ENCODE measurements at places on chromosomes 4 and X.
A peak's percentile ranks its signal among the peaks of the same experiment; 100 is the strongest.

DNA sequence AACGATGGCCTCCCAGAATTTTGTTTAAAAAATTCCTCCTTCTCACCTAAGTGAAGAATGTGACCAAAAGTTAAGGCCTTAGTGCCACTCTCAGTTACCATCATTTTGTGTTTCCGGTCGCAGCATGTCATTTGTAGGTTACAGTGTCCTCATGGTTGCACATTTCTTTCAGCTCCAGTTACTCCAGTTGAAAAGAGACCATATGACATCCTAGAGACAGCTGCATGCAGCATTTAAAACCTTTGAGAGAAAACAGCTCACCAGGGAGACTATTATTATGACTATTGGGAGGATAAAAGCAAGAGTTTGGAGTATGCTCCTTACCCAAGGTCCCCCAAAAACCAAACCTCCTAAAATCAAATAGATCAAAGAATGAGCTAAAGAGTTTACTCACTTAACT is 45.8 kb downstream of the MGARP start:
- no peaks in the 10 kb centered on the region for H3K27me3 ChIP-seq
- H3K36me3 ChIP-seq: no peaks in the 10 kb centered on the region
- no peaks in the 10 kb centered on the region for H3K4me1 ChIP-seq
- no peak for DNase-seq
- H3K4me3 ChIP-seq: no peak overlapping the region

GRCh38 chrX:53239474-53239873 is 14.5 kb upstream of the KDM5C start:
- H3K4me1 ChIP-seq: no peaks in the 10 kb centered on the region
- no peaks in the 10 kb centered on the region for H3K27me3 ChIP-seq
- H3K36me3 ChIP-seq: peaks cover 8% of the 10 kb centered on the region
- H3K27ac ChIP-seq: no peak overlapping the region

GRCh38 chr4:140252141-140252741 is 98.3 kb upstream of the MAML3 start:
- H3K36me3 ChIP-seq: no peaks in the 10 kb centered on the region
- H3K4me1 ChIP-seq: peaks cover 22% of the 10 kb centered on the region
- no peak overlapping the region for H3K27ac ChIP-seq

DNA sequence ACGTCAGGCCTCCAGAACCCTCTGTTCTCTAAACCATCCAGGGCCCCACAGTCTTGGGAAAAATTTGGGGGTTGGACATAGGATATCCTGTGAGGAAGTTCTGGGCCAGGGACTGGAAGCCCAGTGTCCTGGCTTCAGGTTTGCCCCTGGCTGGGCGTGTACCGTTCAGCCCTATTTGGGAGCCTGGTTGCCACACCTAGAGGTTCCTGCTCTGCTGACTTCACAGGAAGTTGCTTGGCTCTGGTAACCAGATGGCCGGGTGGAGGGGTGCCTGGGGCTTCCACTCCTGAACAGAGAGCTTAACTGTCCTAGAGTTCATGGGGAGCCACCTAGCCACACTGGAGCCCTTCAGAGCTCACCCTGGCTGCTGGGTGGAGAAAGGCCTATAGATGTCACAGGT is 1.1 kb downstream of the TAFAZZIN start:
- no peak overlapping the region for H3K27ac ChIP-seq
- peaks cover 19% of the 10 kb centered on the region for H3K4me1 ChIP-seq
- H3K27me3 ChIP-seq: no peaks in the 10 kb centered on the region
- DNase-seq: no peak

GRCh38 chrX:152904151-152905080 is 6.5 kb downstream of the ZNF185 start:
- peaks cover 5% of the 10 kb centered on the region for H3K4me1 ChIP-seq
- no peaks in the 10 kb centered on the region for H3K27me3 ChIP-seq
- H3K4me3 ChIP-seq: no peak overlapping the region
- H3K36me3 ChIP-seq: no peaks in the 10 kb centered on the region

GRCh38 chr4:55758570-55758969 is 61.0 kb upstream of the EXOC1L start:
- H3K4me1 ChIP-seq: peaks cover 14% of the 10 kb centered on the region
- DNase-seq: no peak
- no peaks in the 10 kb centered on the region for H3K27me3 ChIP-seq
- no peaks in the 10 kb centered on the region for H3K36me3 ChIP-seq
- no peak overlapping the region for H3K27ac ChIP-seq
- H3K4me3 ChIP-seq: no peak overlapping the region

DNA sequence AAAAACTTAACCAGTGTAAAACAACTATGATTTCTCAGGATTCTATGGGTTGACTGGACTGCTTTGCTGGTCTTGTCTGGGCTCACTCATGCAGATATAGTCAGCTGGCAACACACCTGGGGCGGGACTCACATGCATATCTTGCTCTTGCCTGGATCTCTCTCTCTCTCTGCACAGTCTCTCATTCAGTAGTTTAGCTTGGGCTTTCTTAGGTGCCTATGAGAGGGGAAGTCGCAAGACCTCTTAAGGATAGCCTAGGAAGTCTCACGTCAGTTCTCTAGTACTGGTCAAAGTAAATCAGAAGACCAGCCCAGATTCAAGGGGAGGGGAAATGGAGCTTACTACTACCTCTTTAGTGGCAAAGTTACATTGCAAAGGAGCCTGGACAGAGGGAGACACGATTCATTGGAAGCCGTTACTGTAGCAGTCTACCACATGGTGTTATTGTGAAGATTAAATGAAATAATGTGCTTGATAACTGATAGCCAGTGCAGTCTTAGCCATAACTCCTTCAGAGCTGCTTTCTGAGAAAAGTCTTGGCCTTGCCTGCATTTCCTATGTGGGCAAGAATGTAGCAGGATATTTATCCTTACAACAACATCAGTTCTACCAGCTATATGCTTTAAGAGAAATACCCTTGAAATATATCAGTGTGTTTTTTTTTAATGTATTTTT is 2.1 kb downstream of the COPS4 start:
- H3K36me3 ChIP-seq: peaks cover 28% of the 10 kb centered on the region
- DNase-seq: no peak
- H3K4me3 ChIP-seq: no peak overlapping the region
- H3K4me1 ChIP-seq: no peaks in the 10 kb centered on the region

DNA sequence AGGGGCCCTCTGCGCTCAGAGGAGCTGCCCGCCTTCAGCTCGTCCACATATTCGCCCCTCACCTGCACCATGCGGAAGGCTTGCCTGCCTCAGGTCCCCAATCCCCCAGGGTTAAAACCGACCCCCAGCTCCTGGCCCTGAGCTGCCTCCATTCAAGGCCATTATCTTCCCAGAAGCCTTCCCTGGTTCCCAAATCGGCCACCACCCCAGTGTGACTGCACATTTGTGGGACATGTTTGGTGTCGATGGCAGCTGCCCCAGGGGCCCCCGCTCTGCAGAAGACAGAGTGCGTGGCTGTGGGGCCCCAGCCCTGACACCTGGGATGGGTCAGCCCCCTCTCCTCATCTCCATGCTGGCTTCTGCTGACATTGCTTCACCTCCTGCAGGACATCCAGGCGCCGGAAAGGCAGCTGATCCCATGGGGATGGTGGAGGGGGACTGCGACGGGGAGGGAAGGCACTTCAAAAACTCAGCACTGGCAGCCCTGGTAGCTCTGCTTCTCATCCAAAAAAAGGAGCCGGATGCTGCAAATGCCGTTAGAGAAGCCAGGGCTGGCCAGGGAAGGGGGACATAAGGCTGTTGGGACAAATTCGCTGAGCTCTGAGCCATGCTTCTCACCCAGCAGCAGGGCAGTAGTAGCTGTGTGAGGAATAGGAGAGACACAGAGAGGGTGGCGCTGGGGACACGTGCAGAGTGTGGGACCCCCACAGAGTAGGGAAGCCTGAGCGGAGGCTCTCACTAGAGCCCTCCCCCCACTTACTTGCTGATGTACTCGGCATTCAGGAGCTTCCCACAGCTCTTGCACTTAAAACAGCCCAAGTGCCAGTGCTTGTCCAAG is 78.5 kb downstream of the ABLIM2 start:
- H3K36me3 ChIP-seq: no peaks in the 10 kb centered on the region
- H3K4me3 ChIP-seq: no peak overlapping the region
- DNase-seq: no peak
- H3K27me3 ChIP-seq: peaks cover 39% of the 10 kb centered on the region
- H3K4me1 ChIP-seq: no peaks in the 10 kb centered on the region
- no peak overlapping the region for H3K27ac ChIP-seq

- H3K27me3 ChIP-seq: no peaks in the 10 kb centered on the region
- DNase-seq: no peak
- no peak overlapping the region for H3K4me3 ChIP-seq
- no peaks in the 10 kb centered on the region for H3K36me3 ChIP-seq
Measured at GRCh38 chr4:79875344-79875899, 197.6 kb downstream of the ANTXR2 start.

DNA sequence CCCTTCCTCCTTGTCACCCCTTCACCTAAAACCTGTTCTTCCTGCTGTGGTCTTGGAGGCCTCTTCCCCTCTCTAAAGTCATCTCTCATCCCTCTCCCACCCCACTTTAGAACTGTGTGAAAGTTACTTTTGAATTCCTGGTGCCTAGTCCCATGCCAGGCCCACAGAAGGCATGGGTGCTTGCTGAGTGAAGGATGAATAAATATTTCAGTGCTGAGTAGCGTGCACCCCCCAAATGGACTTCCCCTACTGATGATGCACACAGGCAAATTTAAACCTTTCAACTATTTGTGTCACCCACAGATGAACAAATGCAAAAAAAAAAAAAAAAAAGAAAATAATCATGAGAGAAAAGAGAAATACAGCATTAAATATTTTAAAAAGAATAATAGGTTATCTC is 19.8 kb downstream of the PSMD10 start:
- no peak overlapping the region for H3K4me3 ChIP-seq
- H3K36me3 ChIP-seq: no peaks in the 10 kb centered on the region
- H3K27me3 ChIP-seq: no peaks in the 10 kb centered on the region
- DNase-seq: no peak

- peak overlapping the region; percentile 96 for H3K27ac ChIP-seq
- H3K4me1 ChIP-seq: peaks cover 19% of the 10 kb centered on the region
- H3K4me3 ChIP-seq: peak overlapping the region; percentile 97
- DNase-seq: no peak
- no peaks in the 10 kb centered on the region for H3K27me3 ChIP-seq
Measured at GRCh38 chrX:110316351-110317060, 1.4 kb downstream of the AMMECR1 start.

- H3K27ac ChIP-seq: no peak overlapping the region
- H3K27me3 ChIP-seq: peaks cover 100% of the 10 kb centered on the region
- no peaks in the 10 kb centered on the region for H3K36me3 ChIP-seq
- H3K4me1 ChIP-seq: no peaks in the 10 kb centered on the region
- DNase-seq: no peak
Measured at GRCh38 chr4:3681191-3681590, 85.0 kb upstream of the ADRA2C start.

- no peak overlapping the region for H3K4me3 ChIP-seq
- H3K27me3 ChIP-seq: no peaks in the 10 kb centered on the region
Measured at GRCh38 chr4:90290345-90290744, 163.2 kb downstream of the CCSER1 start.

DNA sequence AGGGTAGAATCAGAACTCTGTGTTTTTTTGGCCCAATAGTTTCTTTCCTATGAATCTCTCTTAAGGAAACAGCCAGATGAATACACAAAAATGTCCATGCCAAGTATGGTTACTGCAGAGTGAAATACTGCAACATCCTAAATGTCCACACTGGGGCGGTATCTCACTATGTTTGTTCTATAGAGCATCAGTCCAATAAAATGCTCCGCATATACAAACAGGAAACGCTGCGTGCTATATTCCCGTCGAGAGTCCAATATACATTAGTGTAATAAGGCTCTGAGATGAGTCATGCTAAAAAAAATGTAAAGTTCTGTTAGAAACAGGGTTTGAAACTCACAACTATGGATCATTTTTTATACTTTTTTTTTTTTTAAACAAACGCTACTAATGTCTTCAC is 72.9 kb upstream of the ENOX2 start:
- no peaks in the 10 kb centered on the region for H3K4me1 ChIP-seq
- no peak overlapping the region for H3K27ac ChIP-seq
- H3K36me3 ChIP-seq: no peaks in the 10 kb centered on the region
- peak; percentile 35 for DNase-seq

DNA sequence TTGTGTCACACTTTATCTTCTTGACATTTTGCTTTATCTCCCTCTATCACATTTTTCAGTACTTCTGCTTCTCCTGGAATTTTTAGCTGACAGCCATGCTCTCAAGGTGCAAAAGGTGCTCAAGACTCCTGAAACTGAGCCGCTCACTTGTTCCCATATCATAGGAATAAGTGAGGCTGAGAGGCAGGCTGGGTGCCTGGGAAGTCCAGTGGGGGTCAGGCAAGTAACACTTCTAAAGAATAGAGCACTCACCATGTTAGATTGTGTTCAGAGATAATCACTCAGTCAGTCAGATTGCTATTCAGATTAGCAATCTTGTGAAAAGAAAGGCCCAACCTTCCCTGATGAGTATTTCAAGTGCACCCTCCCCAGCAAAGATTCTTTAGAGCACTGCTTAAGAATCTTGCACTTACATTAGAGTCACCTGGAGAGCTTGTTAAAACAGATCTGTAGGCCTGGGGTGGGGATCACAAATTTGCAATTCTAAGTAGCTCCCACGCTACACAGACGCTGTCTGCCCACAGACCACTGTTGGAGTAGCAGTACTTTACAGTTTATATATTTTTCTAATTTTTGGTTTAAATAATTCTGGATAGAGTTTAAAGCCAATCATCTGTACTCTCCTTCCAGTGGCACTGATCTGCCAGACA is 23.1 kb upstream of the LRAT start:
- no peaks in the 10 kb centered on the region for H3K27me3 ChIP-seq
- peak overlapping the region; percentile 82 for H3K27ac ChIP-seq
- peaks cover 20% of the 10 kb centered on the region for H3K4me1 ChIP-seq
- no peaks in the 10 kb centered on the region for H3K36me3 ChIP-seq
- no peak for DNase-seq

- no peaks in the 10 kb centered on the region for H3K4me1 ChIP-seq
- no peaks in the 10 kb centered on the region for H3K36me3 ChIP-seq
- H3K4me3 ChIP-seq: no peak overlapping the region
- H3K27ac ChIP-seq: no peak overlapping the region
- no peaks in the 10 kb centered on the region for H3K27me3 ChIP-seq
Measured at GRCh38 chr4:161279095-161279494, 884.7 kb downstream of the FSTL5 start.

DNA sequence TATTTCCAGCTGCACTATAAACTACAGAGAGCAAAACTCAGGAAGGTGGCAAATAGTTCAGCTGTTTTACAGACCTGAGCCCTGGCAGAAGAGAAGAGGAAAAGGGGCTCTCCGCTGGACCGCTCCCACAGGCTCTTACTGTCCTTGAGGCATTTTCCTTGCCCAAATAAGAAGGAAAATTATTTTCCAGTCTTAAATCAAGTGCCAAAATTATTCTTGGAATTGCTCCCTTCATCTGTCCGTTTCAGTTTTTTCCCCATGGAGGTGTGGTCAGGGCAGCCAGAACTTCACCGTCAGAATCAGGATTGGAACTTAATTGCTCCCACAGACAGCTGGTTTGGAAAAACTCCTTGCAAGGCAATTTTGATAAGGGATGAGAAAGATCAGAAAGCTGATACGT is 35.2 kb upstream of the SPINK2 start:
- H3K27ac ChIP-seq: no peak overlapping the region
- H3K36me3 ChIP-seq: no peaks in the 10 kb centered on the region
- H3K4me3 ChIP-seq: no peak overlapping the region
- H3K27me3 ChIP-seq: no peaks in the 10 kb centered on the region
- H3K4me1 ChIP-seq: no peaks in the 10 kb centered on the region
- DNase-seq: no peak

Measured in Calu3 (cell line).